PC-3 (cell line): ENCODE measurements at places on chromosomes 4 and X. TPM values are rescaled to one million over a fixed set of nuclear protein-coding genes. Genes with fewer than 3 reads are reported as not detected.

Gene HPF1
- 10.6 and 13.9 TPM in 2 replicates for total RNA-seq

Gene SPOCK3
- 1.9 and 2.2 TPM in 2 replicates for total RNA-seq

DNA sequence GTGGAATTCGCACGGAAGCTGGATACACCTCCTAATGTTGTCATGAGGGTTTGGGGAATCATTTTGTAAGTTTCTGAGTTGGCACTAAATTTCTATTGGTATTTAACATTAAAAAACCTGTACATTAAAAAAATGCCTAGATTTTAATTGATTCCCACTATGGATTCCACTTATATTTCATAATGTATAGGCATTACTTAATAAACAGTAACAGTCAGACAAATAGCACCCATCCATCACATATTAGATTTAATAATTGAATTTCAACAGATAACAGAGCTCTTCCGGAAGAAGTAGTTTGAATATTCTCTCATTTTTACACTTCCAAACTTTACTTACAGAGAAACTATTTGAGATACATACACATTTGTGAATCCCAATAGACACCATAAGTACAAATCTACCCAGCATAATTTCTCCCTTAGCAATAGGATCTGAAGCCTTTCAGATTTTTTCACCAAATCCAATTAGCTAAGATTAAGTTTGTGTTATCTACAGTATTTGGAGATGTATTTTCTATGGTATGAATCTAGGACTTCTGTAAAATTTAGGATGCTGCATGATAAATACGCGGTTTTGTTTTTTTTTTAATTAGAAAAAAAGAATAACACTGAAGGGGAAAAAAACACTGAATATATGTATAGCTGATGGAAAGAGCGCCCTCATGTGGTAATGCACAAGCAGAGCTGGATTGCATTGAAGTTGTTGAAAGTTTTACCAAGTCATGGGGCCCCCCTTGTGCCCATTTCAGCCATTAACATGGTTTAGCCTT, 12.2 kb upstream of the ODAM start:
- DNase-seq: peak; percentile 71
- no peaks in the 10 kb centered on the region for H3K36me3 ChIP-seq
- H3K27ac ChIP-seq: no peak overlapping the region
- no peak overlapping the region for H3K4me3 ChIP-seq
- H3K27me3 ChIP-seq: peaks cover 27% of the 10 kb centered on the region; the same call in 1 of the 2 replicates
- H3K4me1 ChIP-seq: no peaks in the 10 kb centered on the region

Gene XAGE2
- total RNA-seq: not detected in 2 replicates

Gene MMRN1
- total RNA-seq: 0.69 and 0.73 TPM in 2 replicates

Gene EPGN
- total RNA-seq: 70.7 and 98.0 TPM in 2 replicates

- no peak overlapping the region for H3K4me3 ChIP-seq
- no peak overlapping the region for H3K27ac ChIP-seq
- no peak for DNase-seq
- H3K27me3 ChIP-seq: no peaks in the 10 kb centered on the region
These were observed 31.7 kb downstream of the MAN2B2 start for GRCh38 chr4:6606465-6607235.

- no peaks in the 10 kb centered on the region for H3K27me3 ChIP-seq
- H3K36me3 ChIP-seq: no peaks in the 10 kb centered on the region
- no peak overlapping the region for H3K4me3 ChIP-seq
- H3K4me1 ChIP-seq: peaks cover 15% of the 10 kb centered on the region
- DNase-seq: peak; percentile 57
These were observed 67.3 kb downstream of the ASB9 start for GRCh38 chrX:15202454-15203177.

DNA sequence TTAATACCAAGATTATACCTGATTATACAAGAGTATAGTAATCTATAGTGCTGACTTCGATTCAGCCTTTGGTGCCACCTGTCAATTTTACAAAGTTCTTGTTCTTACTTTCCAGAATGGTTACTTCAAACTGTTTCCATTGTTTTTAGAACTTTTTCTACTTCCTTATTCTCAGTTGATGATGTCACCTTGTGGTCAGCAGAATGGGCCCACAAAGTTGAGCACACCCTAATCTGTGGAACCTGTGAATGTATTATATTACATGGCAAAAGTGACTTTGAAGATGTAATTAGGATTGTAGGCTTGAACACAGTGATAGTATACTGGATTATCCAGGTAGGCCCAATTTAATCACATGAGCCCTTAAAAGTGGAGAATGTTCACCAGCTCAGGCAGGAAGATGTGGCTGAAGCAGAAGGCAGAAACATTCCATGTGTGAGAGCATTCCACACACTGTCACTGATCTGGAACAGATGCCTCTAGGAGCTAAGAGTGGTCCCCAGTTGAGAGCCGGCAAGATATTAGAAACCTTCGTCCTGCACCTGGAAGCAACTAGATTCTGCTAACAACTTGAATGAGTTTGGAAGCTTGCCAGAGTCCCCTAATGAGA, 6.3 kb upstream of the SGMS2 start:
- no peaks in the 10 kb centered on the region for H3K36me3 ChIP-seq
- H3K27me3 ChIP-seq: no peaks in the 10 kb centered on the region
- H3K4me3 ChIP-seq: no peak overlapping the region
- H3K27ac ChIP-seq: no peak overlapping the region
- H3K4me1 ChIP-seq: peaks cover 10% of the 10 kb centered on the region

GRCh38 chr4:158111241-158111640, 61.6 kb downstream of the GASK1B start:
- no peak overlapping the region for H3K27ac ChIP-seq
- no peaks in the 10 kb centered on the region for H3K36me3 ChIP-seq
- H3K4me3 ChIP-seq: no peak overlapping the region
- no peaks in the 10 kb centered on the region for H3K4me1 ChIP-seq

GRCh38 chr4:158625544-158625943, 46.1 kb downstream of the C4orf46 start:
- no peak overlapping the region for H3K4me3 ChIP-seq
- H3K36me3 ChIP-seq: no peaks in the 10 kb centered on the region
- no peak for DNase-seq
- no peak overlapping the region for H3K27ac ChIP-seq
- H3K27me3 ChIP-seq: no peaks in the 10 kb centered on the region
- peaks cover 3% of the 10 kb centered on the region; the same call in 1 of the 2 replicates for H3K4me1 ChIP-seq

DNA sequence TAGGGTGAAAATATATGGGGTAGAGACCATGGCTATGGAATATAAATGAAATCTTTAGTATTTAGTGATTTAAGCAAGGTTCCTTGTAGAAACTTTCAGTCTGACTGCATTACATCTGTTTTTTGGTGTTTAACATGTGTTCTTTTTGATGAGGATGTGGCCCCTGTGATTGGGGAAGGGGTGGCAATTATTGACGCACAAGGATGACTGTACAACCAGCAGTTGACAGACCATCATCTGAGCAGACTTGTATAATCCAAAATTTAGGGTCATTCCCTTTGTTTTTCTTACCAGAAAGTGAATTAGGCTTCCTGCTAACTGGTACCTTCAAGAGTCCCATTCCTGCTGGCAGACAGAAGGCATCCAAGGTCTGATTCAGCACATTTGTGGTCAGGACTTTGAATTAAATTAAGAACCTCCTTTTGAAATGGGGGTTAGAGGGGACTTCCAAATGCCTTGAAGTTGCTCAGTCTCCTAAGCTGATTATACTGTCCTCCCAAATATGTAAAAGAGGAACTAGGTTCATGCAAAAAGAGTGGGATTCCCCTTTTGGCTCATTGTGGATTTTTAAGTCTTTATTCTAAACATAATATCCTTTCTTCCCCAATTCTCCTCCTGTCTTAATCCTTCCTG, 112.4 kb upstream of the CXCL13 start:
- H3K27ac ChIP-seq: no peak overlapping the region
- no peak for DNase-seq
- no peak overlapping the region for H3K4me3 ChIP-seq
- no peaks in the 10 kb centered on the region for H3K36me3 ChIP-seq

- DNase-seq: no peak
- H3K4me3 ChIP-seq: no peak overlapping the region
- H3K36me3 ChIP-seq: no peaks in the 10 kb centered on the region
These were observed 189.5 kb upstream of the FAT4 start for GRCh38 chr4:125125276-125125675.

DNA sequence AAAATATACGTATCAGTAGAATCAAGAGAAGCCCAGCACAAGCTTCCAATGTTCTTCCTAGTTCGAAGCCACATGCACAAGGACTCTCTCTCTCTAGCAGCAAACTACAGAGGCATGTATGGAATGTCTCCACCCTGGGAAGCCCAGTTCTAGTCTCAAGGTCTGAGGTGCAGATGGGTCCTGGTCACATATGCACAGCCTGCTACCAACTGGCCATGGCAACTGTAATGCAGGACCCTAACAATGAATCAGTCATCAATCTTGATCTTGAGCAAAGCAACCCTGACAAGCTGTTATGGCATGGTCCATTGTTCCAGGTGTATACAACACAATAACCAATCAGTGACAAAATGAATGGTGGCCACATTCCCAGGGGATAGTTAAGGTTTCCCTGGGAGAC, 55.8 kb downstream of the MBNL3 start:
- no peaks in the 10 kb centered on the region for H3K27me3 ChIP-seq
- H3K36me3 ChIP-seq: no peaks in the 10 kb centered on the region
- no peak overlapping the region for H3K27ac ChIP-seq
- H3K4me1 ChIP-seq: peaks cover 4% of the 10 kb centered on the region; the same call in 1 of the 2 replicates
- no peak overlapping the region for H3K4me3 ChIP-seq

Gene ARMCX6
- total RNA-seq: 33.7 and 52.8 TPM in 2 replicates

Gene HSFX4
- total RNA-seq: not detected in 2 replicates

DNA sequence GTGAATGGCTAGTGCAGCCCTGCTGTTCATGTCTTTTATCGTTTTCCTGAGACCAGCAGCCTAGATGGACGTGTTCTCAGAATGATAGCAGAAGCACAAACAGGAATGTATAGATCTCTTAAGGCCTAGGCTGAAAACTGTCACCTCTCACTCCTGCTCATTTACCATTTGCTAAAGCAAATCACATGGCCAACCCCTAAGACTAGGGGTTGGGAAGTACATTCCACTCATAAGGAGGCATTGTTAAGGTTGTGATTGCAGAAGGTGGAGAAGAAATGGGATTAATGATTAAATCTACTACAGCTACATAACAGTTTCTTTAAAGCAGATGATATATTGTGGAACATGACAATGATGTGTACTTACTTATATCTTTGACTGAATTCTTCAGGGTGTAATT, 536.8 kb upstream of the FTHL17 start:
- DNase-seq: no peak
- H3K4me3 ChIP-seq: no peak overlapping the region
- H3K36me3 ChIP-seq: no peaks in the 10 kb centered on the region
- no peak overlapping the region for H3K27ac ChIP-seq
- no peaks in the 10 kb centered on the region for H3K4me1 ChIP-seq

Gene NHS
- 4.9 and 5.6 TPM in 2 replicates for total RNA-seq

DNA sequence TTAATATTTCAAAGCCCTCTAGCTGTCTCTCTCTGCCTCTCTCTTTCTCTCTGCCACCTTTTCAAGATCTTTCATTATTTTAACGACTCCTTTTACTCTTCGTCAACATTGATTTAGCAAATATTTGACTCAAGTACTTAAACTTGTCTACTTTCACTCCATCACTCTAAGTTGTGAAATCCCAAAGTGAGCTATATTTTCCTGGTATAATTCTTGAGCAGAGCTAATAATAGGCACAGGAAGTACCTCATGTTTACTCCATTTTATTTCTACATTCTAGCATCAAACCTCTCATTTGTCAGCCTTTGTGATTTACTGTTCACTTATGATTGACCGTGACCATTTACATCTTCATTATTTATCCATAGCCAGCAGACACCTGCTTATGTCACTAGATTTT, 482.5 kb downstream of the RPA4 start:
- DNase-seq: no peak
- no peaks in the 10 kb centered on the region for H3K27me3 ChIP-seq
- no peaks in the 10 kb centered on the region for H3K4me1 ChIP-seq
- no peak overlapping the region for H3K4me3 ChIP-seq

DNA sequence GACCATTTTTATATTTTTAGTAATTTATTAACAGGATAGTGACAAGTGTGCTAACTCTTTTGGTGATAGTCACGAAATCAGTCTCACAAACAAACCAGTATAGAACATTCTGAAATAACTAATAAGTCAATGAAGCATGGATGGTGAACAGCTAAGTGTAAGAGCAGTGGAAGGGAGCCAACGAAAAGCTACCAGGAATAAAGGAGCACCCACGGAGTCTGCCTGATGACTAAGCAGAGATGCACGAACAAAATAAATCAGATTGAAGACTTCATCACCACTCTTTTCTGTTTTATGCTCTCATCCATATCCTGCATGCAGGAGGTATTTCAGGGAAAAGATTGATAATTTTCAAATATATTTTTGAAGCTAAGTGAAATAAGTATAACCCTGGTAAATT, 891.1 kb upstream of the HS3ST1 start:
- no peaks in the 10 kb centered on the region for H3K4me1 ChIP-seq
- H3K27ac ChIP-seq: no peak overlapping the region
- DNase-seq: no peak
- H3K4me3 ChIP-seq: no peak overlapping the region
- H3K27me3 ChIP-seq: no peaks in the 10 kb centered on the region
- no peaks in the 10 kb centered on the region for H3K36me3 ChIP-seq

Gene PNMA5
- not detected in 2 replicates for total RNA-seq

DNA sequence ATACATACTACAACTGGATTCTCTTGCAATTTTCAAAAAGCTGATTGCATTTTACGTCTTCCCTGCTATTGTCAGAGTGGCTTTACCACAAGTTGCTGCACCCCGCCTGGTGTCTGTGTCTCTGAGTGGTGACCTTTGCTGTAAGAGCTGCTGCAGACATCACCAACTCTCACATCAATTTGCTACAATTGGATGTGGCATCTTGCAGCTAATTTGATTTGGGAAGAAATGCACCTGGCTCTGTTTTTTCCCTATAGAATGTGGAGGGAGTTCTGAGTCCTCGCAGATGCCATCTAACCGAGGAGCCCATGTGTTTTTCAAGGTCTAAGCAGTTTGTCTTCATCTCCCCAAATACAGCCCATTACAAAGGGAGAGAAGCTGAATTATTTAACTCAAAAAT, 73.8 kb upstream of the PHOX2B start:
- peaks cover 37% of the 10 kb centered on the region for H3K27me3 ChIP-seq
- no peaks in the 10 kb centered on the region for H3K4me1 ChIP-seq
- no peak overlapping the region for H3K4me3 ChIP-seq
- no peaks in the 10 kb centered on the region for H3K36me3 ChIP-seq
- no peak overlapping the region for H3K27ac ChIP-seq
- DNase-seq: no peak
